Cerebellar nuclear complex (tissue), 1 donor: ENCODE measurements at places on chromosomes 5 and 9.

GRCh38 chr9:7861086-7861485 lies 61.5 kb upstream of the DMAC1 start:
- no peak for DNase-seq

GRCh38 chr5:111223101-111223786 lies 940 bp upstream of the CAMK4 start:
- DNase-seq: no peak

- DNase-seq: no peak
Observed at GRCh38 chr9:26210338-26210851, 532.2 kb upstream of the TUSC1 start.

GRCh38 chr5:144004146-144004545 lies 166.3 kb downstream of the YIPF5 start:
- DNase-seq: no peak
